Stimulated activated CD8-positive, alpha-beta memory T cell treated with anti-CD3 and anti-CD28 coated beads, Interleukin-15, amount 100 ng/mL, for 1 hour (primary cell): ENCODE measurements at places on chromosomes 3 and 15.

GRCh38 chr3:83354205-83354604 is 1592.8 kb upstream of the GBE1 start:
- DNase-seq: no peak

DNA sequence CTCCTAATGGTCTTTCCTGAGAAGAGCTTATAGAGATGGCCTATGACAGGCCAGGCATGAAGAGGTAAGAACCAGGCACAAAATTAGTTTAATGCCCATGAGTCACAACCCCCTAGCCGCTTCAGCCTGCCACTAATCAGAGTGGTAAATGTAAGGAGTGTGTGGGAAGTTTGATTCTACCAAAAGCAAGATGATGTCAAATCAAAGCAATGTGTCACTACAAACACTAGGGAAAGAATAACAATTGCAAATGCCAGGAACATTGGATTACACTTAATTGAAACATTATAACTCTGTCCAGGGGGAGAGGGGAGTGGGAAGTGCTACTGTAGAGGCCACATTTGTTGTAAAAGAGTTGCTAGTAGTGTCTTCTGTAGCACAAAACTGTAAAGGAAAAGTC is 596.6 kb upstream of the AGTR1 start:
- DNase-seq: no peak

- no peak for DNase-seq
Measured at GRCh38 chr15:81311752-81312464, 12.0 kb downstream of the STARD5 start.

DNA sequence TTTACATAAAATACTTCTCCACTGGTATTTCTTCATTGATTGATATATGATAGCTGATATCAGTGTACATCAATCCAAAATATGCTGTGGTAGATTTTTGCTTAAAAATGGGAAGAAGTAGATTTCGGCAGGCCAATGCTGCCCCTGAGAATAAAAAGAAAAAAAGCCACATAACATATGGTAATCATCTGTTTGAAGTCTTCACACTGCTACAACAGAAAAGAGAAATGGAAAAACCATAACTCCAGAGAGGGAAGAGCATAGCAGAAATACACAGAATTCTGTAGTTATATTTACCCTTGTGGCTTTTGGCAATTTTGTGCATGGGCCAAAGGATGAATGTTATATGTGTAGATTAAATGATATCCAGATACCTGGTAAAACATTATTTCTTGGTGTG is 143.1 kb upstream of the KCNMB2 start:
- no peak for DNase-seq

GRCh38 chr3:196127308-196128040 is 45.6 kb upstream of the TFRC start:
- DNase-seq: no peak

GRCh38 chr3:155853214-155854140 is 750 bp downstream of the SLC33A1 start:
- peak; percentile 1 for DNase-seq

DNA sequence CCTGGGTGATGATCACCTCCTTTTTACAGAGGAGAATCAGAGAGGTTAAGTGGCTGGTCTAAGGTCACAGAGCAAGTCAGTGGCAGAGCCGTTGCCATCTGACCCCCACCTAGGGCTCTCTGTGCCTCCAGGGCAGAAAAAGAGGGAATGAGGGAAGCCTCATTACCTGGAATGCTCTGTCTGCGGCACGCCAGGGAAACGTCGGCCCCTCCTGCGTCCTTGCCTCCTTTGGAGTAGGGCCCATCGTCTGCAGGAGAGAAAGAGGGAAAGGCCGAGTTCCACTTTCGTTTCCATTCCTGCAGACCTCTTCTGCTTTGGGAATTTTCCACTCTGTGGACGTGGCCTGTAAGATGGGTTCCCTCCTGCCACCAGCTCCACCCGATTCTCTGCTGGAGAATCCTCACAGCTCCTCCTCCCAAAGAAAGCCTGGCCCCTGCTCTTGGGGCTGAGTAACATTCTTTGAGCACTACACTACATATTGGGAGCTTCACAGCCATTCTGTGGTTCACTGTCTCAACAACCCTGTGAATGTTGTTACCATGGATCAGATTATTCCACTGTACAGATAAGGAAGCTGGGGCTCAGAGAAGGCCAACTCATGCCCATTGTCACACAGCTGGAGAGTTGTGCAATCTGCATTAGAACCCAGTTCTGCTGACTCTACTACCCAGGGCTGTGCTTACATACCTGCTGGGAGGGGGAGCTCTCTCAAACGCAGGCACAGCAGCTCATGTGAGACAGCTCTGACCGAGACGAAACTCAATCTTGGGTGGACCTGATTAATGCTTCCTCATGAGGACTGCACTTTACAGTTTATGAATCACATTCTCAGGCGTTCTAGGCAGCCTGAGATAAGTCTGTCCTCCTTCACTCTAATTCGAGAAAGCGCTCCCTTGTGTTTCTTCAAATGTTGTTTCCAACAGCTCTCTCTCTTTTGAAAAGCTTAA is 14.2 kb downstream of the GRIP2 start:
- DNase-seq: no peak

GRCh38 chr15:43957724-43958123 is 130.9 kb downstream of the WDR76 start:
- DNase-seq: no peak

DNA sequence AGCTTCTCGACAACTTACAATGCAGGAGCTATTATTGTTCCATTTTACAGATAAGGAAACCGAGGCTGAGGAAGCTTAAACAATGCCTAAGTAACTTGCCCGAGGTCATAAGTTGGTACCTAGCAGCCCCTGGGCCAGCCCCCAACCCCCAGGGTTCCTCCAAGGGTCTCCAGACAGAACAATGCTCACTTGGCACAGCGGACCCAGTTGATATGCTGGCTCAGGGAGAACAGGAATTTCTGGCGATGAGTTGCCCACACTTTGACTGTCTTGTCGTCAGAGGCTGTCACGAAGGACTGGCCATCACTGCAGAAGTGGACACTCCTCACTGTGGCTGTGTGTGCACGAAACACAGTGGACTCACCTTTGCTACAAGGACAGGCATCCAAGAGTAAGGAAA is 5.2 kb downstream of the POC1A start:
- no peak for DNase-seq

- DNase-seq: no peak
Measured at GRCh38 chr3:45218578-45219390, 7.3 kb downstream of the TMEM158 start.

DNA sequence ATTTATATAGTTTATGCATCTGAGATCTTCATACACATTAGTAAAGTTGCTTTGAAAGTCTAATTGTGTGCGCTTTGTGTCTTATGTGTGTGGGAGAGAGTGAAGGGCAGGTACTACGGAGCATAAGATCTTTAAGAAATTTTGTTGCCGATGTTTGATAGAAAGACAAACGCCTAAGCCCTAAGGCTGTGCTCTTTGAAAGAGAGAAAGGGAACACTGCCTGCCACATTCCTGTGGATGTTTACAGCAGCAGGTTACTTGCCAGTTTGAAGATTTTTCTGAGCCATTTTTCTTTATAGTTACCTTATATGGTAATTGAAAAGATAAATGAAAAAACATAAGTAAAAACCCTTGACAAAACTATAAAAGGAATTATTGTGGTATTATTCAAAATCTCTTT is 17.0 kb downstream of the DTWD1 start:
- no peak for DNase-seq

DNA sequence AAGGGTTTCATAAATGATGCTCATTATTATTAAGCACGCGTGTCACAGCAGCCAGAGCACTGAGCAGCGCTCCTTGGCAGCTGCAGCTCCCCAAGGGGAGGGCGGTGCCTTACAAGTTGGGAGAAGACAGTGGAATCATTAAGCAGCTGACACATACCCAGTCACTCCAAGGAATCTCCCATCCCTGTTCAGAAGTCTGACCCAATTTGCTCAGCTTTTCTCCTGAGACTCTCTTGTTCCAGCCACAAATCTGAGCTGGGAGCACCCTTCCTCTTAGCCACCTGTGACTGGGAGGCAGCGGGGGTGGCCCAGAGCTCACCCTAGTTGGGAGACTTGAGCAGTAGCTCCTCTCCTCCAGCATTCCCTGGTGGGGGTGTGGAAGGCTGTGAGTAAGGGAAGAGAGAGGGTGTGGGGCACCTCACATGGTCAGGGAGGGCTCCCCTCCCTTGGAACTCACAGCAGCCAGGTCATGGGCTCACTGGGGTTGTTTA is 64.3 kb downstream of the DUT start:
- DNase-seq: no peak

- no peak for DNase-seq
Measured at GRCh38 chr3:62144482-62144881, 228.9 kb downstream of the FEZF2 start.

DNA sequence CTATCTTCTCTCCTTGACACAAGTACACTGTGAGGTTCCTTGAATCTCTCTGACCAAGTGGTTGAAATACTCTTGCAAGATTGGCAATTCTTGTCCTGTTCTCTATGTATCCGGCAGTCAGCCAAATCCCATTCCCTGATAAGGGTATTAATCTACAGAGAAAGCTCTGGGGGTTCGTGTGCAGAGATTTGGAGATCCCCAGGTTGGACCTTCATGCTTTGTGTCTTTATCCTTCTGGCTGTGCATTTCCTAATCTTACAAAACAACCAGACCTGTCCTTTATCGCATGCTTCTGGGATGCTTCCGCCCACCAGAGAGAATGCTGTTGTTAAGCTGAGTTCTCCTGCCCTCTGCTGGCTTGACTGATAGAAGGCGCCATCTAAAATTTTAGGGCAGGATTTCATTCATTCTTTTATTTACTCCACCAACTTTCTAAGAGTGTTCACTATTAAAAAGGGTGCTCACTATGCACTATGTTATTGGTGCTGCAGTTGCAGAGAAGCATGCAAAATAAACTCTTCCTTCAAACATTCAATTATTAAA is 8.6 kb upstream of the SST start:
- DNase-seq: no peak

DNA sequence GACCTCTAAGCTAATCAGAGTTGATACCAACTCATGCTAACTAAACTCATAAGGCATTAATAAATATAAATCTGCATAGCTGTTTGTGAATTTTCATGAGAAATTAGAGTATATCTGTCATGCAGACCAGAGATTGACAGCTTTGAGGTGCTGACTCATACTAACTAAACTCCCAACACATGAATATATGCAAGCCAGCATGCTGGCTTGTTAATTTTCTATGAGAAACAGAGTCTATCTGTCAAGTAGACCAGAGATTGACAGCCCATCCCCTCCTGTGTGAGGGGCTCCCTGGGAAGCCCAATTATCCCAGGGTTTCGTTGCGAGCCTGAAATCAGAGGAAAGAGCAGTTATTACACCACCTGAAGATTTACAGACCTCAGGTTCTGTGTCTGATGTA is 69.3 kb downstream of the CD47 start:
- no peak for DNase-seq

- peak; percentile 15 for DNase-seq
Measured at GRCh38 chr3:108153451-108153981, 62.7 kb upstream of the CD47 start.

GRCh38 chr15:42858540-42858939 is 62.0 kb downstream of the TTBK2 start:
- no peak for DNase-seq

- no peak for DNase-seq
Measured at GRCh38 chr3:72079369-72079872, 294.5 kb upstream of the PROK2 start.

GRCh38 chr3:183912895-183913579 is 28.4 kb upstream of the PARL start:
- no peak for DNase-seq

GRCh38 chr3:10560060-10560861 is 54.9 kb upstream of the ATP2B2 start:
- DNase-seq: no peak

DNA sequence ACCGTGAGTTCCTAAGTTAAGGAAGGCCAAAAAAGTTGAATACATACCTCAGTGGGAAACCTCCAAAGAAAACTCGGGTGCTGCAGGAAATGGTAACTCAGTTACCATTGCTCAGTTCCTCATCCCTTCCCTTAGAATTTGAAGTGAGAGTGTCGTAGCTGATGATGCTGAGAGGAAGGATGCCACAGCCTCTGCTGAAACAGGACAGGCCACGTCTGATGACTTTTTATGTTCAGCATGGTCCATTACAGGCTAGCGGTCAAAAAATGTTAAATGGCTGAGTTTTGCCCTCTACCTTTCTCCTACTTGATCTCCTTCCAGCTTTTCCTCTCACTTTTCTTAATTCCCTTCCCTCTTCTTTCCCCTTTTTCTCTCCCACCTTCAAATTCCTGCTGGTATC is 135.5 kb downstream of the GHSR start:
- DNase-seq: no peak

DNA sequence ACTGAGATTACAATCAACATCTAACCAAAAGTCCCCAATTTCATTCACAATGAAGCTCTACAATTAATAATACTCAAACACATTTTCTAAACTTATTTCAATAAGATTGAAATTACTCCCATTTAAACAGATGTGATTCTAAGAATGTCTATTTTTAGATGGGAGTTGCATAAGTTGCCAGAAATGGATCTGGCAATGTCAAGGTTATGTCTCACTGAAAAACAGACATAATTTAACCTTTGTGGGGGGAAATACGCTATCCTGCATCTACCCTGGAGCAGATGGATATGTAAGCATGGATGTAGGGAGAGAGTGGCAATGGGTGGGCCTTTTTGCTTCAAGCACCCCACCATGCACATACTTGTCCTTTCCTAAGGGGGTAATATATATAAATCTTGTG is 6.7 kb upstream of the EIF1B start:
- DNase-seq: no peak

DNA sequence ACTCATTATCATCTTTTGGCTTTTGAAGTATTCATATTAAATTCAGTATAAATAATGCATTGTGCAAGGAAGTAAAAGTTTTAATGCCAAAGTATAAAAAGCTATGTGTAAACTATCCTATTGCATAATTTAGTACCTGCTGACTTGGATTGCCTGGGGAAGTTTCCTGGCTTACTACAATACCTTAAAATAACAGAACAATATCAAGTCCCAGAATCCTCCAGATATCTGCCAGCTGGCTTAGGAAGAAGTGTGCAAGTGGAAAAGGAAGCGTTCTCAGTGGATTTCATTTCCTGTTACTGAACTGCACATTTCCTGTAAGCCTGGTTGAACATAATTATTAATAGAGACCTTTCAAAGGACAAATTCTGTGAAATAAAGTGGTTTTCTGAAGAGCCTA is 236.7 kb downstream of the ADAMTSL3 start:
- no peak for DNase-seq

- DNase-seq: no peak
Measured at GRCh38 chr3:66552846-66553245, 52.0 kb upstream of the LRIG1 start.

DNA sequence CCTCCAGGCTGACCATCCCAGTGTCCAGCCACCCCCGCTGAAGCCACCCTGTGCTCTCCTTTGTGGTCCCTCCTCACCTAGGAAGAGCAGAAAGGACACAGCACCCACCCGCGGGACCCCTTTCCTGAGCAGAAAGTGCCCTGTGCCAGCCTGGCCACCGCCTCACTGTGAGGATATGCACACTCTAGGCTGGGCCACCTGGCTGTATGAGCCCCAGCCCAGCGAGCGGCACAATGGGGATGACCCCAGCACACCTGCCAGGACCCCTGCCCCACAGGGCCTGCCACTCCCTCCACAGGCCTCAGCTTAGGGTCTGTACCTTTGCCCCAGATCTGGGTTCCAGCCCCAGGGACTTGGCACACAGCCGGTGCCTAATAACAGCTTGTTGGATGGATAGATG is 47.9 kb upstream of the FURIN start:
- no peak for DNase-seq
